ENCODE measurements at places on chromosomes 16 and 17.
A peak's percentile ranks its signal among the peaks of the same experiment; 100 is the strongest.

- DNase-seq = no peak
Observed at GRCh38 chr17:61981323-61981722, 53.5 kb upstream of the INTS2 start.

- no peak for DNase-seq
Observed at GRCh38 chr17:51647826-51648225, 387.5 kb downstream of the UTP18 start.

GRCh38 chr17:16286009-16286946 is 67.0 kb downstream of the CENPV start:
- DNase-seq = no peak

DNA sequence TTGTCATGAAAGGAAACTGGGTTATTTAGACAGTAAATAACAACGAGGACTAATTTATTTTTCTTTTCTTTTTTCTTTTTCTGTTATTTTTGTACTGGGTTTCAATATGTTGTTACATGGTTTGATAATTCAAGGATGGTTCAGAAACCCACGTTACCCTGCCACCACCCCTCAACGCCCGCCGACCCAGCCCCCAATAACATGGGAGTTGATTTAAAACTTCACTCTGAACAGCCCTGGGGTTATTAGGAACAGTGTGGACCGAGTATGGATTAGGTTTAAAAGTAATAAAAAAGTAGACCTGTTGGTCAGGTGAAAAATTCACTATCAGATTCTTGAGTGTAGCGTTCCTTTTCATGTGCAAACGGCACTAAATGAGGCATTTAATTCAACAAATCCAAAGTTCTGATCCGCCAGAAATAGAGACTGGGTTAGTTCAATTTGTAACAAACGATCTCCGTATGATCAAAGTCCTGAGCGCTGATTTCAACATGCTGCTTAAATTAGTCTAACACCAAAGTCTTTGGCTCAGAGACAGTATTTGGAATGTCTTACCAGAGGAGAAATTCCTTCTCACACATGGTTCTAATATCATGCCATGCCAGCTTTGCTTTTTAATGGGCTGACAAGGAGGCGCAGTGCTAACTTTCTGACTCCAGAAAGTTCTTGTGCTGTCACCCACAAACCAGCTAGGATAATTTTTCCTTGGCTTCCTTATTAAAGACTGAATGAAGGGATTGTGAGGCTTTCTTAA is 173.1 kb upstream of the IRX3 start:
- DNase-seq = no peak

DNA sequence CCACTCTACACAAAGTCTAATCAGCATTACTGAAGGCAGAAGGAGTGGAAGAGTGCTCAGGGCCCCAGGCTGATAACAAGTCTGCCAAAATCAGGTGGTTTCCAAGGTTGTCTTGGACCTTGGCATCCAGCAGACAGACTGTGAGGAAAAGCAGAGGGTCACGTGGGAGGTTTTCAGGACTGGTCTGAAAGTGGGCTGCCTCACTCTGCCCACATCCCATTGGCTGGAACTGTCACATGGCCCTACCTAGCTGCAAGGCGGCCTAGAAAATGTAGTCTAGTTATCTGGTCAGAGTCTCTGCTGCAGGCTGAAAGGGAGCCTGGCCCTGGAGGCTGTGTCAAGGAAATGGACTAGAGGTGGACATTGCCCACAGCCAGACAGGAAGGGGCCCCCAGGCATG is 310.7 kb upstream of the ASIC2 start:
- DNase-seq = no peak

- DNase-seq = no peak
Observed at GRCh38 chr17:28748852-28749515, 5.2 kb downstream of the TRAF4 start.

DNA sequence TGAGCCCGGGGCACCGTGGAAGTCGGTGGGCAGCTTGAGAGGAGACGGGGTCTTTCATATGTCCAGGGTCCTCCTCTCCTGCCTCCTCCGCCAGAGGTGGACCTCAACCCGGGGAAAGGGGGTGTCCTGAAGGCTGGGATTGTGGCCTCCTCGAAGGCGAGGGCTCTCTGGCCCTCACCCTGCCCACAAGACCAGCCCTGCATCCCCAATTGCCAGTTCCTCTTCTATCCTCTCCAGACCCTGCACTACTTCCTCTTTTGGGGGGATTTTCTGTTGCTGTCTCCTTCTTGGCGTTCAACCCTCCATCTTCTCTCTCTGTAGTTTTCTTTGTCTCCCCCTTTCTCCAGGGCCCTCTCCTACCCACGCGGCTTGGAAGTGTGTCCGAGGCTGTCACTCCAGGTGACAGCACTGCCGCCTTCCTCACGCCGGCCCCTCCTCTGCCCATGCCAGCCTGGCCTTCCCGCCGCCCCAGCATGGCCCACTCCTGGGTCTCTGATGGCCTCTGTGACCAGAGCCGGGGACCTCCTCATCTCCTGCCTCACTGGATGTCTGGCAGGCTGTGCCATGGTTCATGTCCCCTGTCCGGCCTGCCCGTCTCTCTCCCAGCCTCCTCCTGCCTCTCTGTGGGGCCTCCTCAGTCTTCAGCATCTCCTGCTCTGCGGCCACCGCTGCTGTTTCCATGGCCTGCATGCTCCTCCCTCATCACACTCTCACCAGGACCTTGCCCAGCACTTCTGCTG is 2.4 kb upstream of the ITGAX start:
- DNase-seq = no peak

- peak; percentile 82 for DNase-seq
Observed at GRCh38 chr16:70428178-70428998, 10.5 kb downstream of the ST3GAL2 start.

GRCh38 chr17:77961741-77962140 is 3.2 kb downstream of the TNRC6C start:
- DNase-seq = no peak

DNA sequence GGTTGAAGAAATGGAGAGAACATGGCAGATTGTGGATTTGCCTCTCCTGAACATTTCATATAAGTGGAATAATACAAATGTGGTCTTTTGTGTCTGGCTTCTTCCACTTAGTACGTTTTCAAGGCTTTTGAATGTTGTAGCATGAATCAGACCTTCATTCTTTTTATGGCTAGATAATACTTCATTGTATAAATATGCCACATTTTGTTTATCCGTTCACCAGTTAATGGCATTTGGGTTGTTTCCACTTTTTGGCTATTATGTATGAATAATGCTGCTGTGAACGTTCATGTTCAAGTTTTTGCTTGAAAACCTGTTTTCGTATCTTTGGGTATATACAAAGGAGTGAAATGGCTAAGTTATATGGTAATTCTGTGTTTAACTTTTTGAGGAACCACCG is 130.4 kb downstream of the TANC2 start:
- no peak for DNase-seq
